Activated CD4-positive, CD25-positive, alpha-beta regulatory T cell treated with anti-CD3 and anti-CD28 coated beads, Interleukin-2, amount 50 U/mL, for 24 hours (primary cell): ENCODE measurements at places on chromosomes 5 and 9.
A peak's percentile ranks its signal among the peaks of the same experiment; 100 is the strongest.

DNA sequence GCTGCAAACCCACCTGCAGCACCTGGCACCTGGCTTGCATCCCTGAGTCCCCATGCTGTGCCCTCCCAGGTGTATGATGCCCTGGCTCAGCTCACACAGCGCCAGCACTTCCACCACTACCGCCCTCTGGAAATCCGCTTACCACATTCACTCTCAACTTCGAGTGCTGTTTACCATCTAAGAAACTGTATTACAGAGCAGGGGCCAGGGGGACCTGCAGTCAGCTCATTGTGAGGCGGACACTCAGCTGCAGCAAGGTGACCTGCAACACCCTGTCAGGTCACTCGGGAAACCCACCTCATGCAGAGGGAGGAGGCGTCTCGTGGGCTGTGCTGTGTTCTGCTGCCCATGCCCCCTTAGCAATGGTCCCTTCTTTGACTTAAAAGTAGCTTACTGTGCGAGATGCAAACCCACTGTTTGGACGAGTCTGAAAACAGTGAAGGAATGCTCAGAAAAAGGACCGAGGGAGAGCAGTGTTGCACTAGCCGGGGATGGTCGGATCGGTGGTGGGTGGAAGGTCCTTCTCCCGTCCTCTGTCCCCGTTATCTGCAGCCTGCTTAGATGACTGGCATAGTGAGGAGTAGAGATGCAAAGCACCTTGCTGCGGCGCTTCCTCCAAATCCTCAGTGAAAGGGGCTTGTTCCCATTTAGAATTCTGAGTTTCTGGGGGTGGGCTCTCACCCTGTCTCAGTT lies 55.2 kb upstream of the CTSL start:
- no peak for ATAC-seq

GRCh38 chr9:136250676-136251075 lies 5.1 kb upstream of the QSOX2 start:
- no peak for ATAC-seq

- no peak for ATAC-seq
These were observed 162.1 kb downstream of the TENT4A start for GRCh38 chr5:6875376-6875775.

DNA sequence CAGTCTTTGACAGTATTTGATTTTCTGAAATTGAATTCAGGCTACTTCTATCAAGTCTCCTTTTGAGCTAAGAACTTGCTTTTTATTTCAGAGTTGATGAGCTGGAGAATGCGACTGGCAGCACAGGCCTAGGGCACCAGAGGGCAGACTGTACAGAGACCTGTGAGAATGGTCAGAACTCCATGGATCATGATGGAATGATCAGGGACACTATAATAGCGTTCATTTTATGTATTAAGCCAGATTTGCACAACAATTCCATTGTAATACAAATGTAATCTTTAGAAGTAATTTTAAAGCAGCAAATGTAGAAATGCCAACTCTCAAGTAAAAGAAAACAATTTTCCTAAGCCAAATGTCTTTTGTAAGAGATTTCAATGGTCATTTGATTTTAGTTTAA lies 902.4 kb downstream of the NR2F1-AS1 start:
- no peak for ATAC-seq

DNA sequence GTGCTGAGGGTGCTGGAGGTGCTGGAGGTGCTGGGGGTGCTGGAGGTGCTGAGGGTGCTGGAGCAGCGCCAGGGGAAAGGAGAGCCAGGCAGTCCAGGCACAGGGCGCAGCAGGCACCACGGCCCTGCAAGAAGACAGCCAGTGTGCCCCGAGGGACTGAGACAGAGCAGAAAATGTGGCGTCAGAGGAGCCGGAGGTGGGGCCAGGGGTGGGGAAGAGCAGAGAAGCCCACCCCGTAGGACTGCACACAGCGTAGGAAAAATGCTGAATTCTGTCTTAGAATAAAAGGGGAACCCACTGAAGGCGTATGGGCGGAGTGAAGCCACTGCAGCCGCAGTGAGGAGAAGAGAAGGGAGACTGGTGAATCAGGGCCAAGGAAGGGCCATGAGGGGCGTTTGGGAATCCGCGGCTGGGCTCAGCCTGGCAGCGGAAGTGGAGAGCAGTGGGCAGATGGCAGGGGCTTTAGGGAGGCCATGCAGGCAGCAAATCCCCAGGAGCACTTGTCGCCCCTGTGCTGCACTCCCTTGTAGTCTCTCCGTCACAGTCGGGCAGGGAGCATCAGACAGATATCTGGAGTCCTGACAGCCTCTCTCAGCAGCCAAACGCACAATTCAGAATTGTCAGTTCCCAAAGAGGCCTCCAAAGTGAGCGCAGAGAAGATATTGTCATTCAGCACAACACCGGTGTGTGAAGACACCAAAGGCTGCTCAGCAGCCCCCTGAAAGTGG lies 35.9 kb upstream of the LECT2 start:
- no peak for ATAC-seq

GRCh38 chr5:155101697-155102096 lies 88.1 kb downstream of the KIF4B start:
- no peak for ATAC-seq

DNA sequence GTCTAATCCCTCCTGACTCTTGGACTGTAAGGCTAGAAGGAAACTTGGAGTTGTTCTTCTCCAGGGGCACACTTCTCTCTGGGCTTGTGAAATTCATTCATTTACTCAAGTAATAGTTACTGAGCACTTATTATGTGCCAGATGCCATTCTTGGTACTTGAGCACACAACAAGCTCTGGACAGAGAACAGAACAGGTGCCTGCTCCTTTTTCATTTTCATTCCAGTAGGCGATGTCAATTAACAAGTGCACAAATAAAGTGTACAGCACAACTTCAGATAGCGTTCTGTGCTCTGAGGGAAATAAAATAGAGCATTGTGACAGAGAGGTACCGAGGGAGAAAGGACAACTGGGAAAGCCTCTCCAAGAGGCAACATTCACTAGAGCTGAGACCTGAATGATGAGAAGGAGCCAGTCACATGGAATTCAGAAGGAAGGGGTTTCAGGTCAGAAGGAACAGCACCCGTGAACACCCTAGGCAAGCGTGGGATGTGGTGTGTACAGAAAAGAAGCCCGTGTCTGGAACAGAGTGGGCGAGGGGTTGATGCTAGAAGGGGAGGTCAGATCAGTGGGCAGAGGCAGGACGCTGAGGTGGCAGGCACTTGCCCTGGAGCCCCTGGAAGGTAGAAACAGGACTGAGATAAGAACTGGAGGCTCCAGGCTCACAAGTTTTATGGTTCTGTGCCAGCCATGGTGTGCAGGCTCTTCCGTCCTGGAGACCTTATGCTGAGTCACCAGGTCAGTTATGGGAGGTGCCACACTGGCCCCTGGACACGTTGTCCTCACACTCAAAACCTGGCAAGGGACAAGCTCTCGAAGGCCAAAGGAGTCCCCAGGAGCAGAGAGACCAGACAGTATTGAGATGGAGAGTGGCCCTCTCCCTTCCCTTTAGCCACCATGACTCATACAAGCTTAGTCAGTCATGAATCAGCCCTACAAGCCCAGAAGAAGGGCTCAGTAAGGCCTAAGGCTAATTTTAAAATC lies 7.2 kb upstream of the ABLIM3 start:
- no peak for ATAC-seq

- ATAC-seq = no peak
These were observed 142.6 kb downstream of the INSYN2B start for GRCh38 chr5:169837686-169838085.

GRCh38 chr9:115008536-115009270 lies 78.3 kb upstream of the TNFSF8 start:
- peak; percentile 48 for ATAC-seq

DNA sequence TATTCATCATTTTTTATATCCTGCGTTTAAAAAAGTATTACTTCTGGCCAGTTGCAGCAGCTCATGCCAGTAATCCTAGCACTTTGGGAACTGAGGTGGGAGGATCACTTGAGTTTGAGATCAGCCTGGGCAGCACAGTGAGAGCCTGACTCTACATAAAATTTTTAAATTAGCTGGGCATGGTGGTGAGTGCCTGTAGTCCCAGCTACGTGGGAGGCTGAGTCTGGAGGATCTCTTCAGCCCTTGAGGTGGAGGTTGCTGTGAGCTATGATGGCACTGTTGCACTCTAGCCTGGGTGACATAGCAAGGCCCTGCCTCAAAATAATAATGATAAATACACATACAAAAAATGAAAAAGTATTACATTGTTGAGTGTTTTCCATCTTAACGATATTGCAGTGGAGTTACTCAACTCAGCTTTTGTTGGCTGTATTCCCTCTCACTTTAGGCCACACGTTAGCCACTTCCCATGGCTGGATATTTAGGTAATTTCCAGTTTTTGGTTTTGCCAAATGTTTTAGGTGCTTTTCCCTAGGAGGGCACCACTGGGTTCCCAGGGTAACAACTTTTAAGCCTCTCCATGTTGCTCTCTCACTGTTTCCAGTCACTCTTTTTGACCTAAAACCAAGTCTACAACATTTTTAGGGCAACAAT lies 20.6 kb downstream of the SHB start:
- ATAC-seq = no peak

- no peak for ATAC-seq
These were observed 3.0 kb upstream of the AGPAT2 start for GRCh38 chr9:136690104-136690805.

GRCh38 chr5:55936100-55936693 lies 58.6 kb downstream of the IL6ST start:
- ATAC-seq = peak; percentile 84

GRCh38 chr9:18829873-18830272 lies 203.1 kb downstream of the SAXO1 start:
- ATAC-seq = no peak

DNA sequence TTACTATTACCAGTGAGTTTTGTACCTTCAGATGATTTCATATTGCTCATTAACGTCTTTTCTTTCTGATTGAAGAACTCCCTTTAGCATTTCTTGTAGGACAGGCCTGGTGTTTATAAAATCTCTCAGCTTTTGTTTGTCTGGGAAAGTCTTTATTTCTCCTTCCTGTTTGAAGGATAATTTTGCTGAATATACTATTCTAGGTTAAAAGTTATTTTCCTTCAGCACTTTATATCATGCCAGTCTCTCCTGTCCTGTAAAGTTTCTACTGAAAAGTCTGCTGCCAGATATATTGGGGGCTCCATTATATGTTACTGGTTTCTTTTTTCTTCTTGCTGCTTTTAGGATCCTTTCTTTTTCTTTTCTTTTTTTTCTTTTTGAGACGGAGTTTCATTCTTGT lies 13.3 kb downstream of the CDK7 start:
- ATAC-seq = no peak

DNA sequence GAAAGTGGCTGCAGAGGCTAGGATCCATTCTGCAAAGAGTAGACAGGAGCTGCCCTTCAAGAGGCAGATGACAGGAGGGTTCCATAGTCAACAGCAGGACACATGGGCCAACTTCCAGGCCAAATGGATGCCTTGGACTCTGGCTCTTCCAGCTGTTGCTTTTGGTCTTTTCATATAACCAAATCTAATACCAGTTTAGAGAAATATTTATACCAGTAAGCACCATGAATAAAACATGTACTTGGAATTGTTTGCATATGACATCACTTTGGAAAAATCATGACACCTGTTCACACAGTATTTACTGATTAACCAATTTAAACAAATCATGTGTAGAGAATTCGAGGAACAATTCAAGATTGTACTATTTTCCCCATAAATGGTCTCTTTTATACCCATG lies 481.3 kb downstream of the DMRT2 start:
- ATAC-seq = no peak

DNA sequence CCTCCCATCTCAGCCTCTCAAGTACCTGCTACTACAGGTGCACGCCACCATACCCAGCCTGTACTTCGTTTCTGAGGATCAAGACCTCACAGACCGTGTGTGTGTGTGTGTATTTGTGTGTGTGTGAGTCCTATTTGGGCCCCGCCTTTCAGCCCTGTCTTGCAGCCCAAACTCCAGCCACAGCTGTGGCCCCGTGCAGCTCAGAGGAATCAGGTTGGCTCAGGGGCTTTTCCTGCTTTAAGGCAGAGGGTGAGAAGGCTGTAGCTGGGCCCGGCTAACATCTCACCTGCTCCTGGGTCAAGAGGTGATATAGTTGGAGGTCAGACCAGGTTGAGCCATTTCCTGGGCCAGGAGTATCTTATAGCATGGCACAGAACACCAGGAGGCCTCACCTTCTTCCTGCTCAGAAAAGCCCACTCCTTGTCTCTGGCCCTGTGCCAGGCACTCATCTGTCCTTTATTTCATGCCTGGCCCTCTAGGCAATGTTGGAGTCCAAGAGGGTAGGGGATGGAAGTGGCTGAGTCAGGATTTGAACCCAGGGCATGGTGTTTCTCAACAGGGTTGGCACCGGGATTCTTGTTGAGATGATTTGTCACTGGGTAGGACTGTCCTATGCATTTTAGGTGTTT lies 1.6 kb upstream of the PHYKPL start:
- ATAC-seq = no peak

DNA sequence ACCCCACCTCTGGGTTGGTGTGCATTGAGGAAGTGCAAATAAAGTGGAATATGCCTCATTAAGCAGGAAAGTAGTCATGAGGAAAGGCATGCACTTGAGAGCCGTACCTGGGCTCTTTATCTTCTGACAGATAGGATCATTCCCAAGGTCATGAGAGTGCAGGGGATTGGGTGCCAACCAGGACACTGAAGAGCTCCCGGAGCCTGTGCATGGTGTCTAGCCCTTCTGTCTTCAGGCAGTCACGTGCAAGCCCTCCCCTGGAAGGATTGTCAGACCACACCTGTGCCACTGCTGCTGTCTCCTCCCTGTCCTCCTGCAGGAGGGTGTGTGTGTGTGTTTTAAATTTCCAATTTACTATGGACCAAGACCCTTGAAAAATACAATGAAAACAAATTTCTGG lies 69.6 kb downstream of the PDE8B start:
- no peak for ATAC-seq

- ATAC-seq = no peak
These were observed 23.4 kb downstream of the GFPT2 start for GRCh38 chr5:180329606-180330269.

GRCh38 chr5:10118150-10118549 lies 131.5 kb downstream of the ATPSCKMT start:
- no peak for ATAC-seq

DNA sequence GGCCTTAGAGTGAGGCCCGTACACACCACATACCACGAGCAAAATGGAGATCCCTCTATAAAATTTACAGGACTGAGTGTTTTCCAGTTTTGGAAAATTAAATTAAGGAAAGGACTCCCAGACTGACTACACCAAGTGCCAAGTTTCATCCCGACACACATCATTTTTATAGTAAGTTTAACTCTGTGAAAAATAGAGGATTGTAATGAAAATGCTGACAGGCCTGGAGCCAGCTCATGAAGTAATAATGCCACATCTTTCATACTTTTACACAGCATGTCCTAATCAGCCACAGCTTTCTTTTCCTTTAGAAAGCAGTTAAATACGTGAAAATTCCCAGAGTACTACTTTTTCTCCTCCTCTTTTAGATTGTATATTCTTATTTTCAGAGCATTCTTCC lies 169.2 kb downstream of the SAXO1 start:
- ATAC-seq = no peak

- peak; percentile 22 for ATAC-seq
These were observed 56.6 kb downstream of the RGS3 start for GRCh38 chr9:113520109-113520642.

GRCh38 chr5:68494771-68495170 lies 279.2 kb downstream of the PIK3R1 start:
- no peak for ATAC-seq

DNA sequence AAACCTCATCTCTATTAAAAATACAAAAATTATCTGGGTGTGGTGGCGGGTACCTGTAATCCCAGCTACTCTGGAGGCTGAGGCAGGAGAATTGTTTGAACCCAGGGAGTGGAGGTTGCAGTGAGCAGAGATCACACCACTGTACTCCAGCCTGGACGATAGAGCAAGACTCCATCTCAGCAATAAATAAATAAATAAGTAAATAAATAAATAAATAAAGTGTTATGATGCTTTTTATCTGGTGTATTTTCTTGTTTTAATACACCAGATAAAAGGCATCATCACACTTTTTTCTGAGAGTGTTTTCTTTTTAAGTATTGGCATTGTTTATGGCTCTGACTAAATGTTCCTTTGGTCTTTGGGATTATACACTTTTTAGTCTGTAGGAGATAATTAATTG lies 24.2 kb upstream of the LECT2 start:
- no peak for ATAC-seq
